Stimulated activated naive CD4-positive, alpha-beta T cell (primary cell): ENCODE measurements at places on chromosomes 4 and X.

- no peak for DNase-seq
Measured at GRCh38 chr4:74375824-74376426, 11.0 kb downstream of the EREG start.

GRCh38 chr4:55500072-55500471 lies 46.6 kb downstream of the CLOCK start:
- DNase-seq = no peak

GRCh38 chr4:2591189-2591588 lies 54.7 kb downstream of the FAM193A start:
- peak; percentile 7 for DNase-seq

DNA sequence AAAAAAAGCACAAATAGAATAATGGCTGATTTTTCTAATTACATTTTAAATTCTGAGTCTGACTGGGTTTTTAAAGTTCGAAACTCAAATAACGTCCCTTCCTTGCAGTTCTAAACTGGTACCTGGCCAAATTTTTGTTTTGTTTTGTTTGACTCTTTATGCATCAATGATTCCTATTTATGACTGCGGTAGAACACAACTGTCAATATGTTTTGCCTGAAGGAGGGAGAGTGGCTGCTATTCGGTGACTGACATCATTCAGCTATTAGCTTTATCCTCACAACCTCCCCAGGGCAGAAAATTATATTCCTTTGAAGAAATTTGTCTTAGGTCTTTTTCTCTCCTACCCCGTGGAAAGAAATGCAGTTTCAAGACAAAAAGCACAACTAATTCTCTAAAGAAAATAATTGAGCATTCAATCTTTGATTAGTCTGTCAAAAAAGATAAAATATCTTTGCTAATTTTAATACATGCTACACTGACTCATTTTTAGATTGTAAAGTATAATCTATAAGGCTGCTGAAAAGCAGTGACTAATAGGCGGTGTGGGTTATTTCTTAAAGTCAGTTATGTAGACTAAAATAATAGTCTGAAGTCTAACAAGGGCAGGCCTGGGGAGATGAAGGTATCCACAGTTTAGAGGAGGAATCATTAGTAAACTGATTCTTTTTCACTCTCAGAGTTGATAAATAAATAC lies 61.9 kb downstream of the TMEM150C start:
- no peak for DNase-seq

DNA sequence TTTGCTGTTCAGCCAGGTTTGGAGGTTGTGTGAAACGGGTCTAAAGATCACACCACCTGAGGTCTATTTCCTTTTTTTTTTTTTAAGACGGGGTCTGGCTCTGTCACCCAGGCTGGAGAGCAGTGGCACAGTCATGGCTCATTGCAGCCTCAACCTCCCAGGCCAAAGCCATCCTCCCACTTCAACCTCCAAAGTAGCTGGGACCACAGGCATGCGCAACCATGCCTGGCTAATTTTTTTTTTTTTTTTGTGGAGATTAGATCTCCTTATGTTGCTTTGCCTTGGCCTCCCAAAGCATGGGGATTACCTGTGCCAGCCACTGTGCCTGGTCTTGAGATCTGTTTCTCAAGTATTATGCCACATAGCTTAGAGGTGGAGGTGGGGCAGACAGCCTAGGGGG lies 49.2 kb upstream of the ELOVL6 start:
- no peak for DNase-seq

DNA sequence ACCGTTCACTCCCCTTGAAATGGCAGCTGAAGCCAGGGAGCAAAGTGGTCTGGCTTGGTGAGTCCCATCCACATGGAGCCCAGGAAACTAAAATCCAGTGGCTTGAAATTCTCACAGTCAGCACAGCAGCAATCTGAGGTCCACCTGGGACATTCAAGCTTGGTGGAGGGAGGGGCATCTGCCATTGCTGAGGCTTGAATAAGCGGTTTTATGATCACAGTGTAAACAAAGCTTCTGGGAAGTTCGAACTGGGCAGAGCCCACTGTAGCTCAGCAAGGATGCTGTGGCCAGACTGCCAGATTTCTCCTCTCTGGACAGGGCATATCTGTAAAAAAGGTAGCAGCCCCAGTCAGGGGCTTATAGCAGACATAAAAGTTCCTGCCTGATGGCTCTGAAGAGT lies 15.5 kb upstream of the FAAH2 start:
- DNase-seq = no peak

DNA sequence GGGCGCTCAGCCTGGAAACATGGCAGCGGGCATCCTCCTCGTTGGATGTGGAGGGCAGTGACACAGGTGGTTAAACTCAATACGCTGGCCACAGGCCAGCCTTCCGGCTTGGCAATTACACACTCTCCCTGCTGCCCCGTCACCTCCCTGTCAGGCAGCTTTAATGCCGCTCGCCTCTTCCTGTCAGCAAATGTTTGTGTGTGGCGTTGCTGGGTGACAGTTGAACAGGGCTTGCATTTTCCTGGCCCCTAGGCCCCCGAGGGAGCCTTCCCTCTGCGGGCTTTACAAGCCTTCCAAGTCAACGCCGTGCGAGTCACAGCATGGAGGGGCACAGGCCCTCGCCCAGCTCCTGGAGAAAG lies 620.0 kb downstream of the BCOR start:
- peak; percentile 20 for DNase-seq

DNA sequence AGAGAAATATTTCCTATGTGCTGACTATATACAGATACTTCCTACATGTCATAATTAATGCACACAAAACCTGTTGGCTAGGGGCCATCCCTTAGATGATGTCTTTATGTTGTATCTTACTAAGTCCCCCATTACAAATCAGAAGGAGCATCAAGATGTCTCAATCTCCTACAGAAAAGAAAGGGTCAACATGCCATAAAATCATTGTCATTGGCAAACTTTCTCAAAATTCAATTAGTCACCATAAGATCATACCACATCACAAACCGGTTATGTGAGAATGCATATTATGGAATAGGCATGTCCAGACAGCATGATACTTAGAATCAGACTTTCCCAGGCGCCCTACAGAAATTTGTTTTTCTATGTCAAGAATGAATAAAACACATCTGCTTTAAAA lies 175.2 kb upstream of the TET2 start:
- no peak for DNase-seq

GRCh38 chrX:49704691-49705404 lies 9.1 kb upstream of the PAGE1 start:
- DNase-seq = no peak

- no peak for DNase-seq
Measured at GRCh38 chrX:106742805-106743204, 16.3 kb downstream of the RNF128 start.

GRCh38 chr4:149095811-149096210 lies 653.6 kb upstream of the NR3C2 start:
- DNase-seq = no peak

DNA sequence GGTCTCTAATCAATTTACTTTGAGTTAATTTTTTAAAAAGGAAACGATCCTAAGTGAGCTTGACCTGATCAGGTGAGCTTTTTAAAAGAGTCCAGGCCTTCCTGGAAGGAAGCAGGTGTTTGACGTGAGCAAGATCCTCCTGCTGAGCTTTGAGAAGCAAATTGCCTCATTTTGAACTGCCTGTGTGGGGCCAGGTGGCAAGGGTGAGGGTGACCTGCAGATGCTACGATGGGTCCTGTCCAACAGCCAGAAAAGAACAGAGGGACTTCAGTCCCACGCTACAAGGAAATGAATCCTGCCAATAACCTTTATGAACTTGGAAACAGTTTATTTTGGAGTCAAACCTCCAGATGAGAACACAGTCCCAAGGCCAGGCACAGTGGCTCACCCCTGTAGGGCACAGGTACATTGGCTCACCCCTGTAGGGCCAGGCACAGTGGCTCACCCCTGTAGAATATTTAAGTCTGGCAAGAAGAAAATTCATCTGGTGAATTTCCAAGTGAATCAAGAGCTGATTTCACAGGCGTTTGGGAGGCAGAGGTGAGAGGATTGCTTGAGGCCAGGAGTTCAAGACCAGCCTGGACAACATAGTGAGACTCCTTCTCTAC lies 58.1 kb downstream of the CASP3 start:
- DNase-seq = no peak

GRCh38 chr4:56426273-56426672 lies 9.1 kb downstream of the PPAT start:
- no peak for DNase-seq

GRCh38 chrX:150868625-150869024 lies 29.8 kb downstream of the CD99L2 start:
- no peak for DNase-seq

- DNase-seq = no peak
Measured at GRCh38 chr4:81030061-81030980, at the start of gene BMP3. Gene BMP3, plus strand, starts transcription at chr4:81030708. Its CDS starts 577 bp downstream, at chr4:81031285.

DNA sequence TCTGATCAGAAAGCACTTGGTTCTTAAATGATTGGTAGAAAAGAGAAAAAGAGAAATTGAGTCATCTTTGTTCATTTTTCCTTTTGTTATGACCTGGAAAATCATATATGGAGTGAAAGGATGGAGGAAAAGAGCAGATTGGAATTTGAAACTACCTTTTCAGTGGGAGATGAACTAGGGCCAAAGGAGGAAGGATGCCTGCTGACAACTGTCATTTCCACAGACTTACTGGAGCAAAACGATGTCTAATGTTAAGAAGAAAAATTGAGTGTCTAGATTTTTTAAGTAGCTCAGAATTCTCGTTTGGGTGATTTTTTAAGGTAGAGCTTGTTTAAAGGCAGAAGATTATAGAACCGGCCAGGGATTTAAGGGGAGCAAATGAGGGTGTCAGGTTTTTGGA lies 144.6 kb upstream of the KCNIP4 start:
- DNase-seq = no peak

- no peak for DNase-seq
Measured at GRCh38 chr4:183413234-183414200, 30.9 kb upstream of the CDKN2AIP start.

GRCh38 chrX:68190799-68191198 lies 242.5 kb downstream of the OPHN1 start:
- DNase-seq = no peak

DNA sequence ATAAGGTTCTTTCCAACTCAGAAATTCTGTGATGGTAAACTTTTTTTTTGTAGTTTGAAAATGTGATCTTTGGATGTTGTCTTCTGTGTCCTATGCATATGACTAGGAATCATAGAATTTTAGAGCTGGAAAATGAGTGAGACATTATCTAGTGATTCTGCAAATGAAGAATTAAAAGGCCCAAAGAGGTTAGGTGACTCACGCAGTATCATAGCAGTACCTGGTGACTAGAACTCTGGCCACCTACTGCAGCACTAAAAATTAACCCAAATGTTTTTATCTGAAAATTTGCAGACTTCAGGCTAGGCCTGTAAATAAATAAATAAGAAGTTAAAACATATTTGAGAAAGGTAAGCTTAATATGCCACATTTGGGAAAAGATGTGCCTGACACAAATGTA lies 52.8 kb downstream of the NFKB1 start:
- no peak for DNase-seq

DNA sequence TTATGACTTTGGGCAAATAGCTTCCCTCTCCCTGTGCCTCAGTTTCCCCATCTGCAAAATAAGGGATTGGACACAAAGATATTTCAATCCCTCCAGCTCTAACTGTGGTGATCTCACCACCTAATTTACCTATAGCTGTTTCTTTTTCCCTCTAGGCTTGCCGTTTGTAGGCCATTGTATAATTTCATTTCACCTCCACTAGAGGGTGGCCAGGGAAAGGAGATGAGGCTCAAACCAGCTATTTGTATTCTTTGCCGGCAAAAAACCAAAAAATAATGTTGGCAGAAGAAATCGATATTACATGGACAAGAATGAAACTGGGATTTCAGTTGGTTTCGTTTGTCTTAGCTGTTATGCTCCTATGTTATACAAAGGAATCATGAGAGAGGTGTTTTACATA lies 36.1 kb upstream of the DOCK11 start:
- DNase-seq = peak; percentile 51

- DNase-seq = peak; percentile 68
Measured at GRCh38 chrX:48508400-48509244, at the start of gene PORCN. Gene PORCN, plus strand, starts transcription at chrX:48508992. Its CDS starts 829 bp downstream, at chrX:48509821.

GRCh38 chr4:123505095-123506010 lies 108.8 kb downstream of the SPRY1 start:
- DNase-seq = no peak

DNA sequence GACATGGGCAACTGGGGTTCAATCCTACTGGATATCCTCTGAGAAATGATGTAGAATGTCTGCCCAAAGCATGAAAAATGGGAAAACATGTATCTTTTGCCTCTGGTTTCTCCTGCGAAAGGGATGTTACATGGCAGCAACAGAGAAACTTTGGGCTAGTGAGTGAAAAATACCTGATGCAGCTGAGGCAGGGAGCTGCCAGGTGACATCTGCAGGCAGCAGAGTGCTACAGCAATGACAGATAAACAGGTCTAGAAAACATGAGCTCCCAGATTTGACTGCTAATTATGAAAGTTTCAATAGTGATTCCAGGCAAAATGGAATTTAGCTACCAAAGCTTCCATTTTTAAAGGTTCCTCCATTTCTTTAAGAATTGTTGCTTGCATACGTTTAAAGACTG lies 4.8 kb upstream of the CXCL1 start:
- DNase-seq = no peak

DNA sequence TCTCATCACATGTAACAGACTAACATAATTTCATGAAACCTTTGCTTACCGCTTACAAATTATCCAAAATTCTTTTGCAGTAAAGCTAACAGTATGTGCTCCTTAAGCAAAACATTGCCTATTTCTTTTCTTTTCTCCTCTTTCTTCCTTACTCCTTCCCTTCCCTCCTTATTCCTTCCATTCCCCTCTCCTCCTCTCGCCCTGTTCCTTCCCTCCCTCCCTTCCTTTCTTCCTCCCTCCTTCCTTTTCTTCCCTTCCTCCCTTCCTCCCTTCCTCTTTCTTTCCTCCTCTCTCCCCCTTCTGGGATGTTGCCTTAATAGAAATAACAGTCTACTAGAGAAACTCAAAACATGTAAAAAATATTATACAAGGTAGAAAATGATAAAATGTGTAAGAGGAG lies 246.4 kb downstream of the TENM3 start:
- DNase-seq = no peak

DNA sequence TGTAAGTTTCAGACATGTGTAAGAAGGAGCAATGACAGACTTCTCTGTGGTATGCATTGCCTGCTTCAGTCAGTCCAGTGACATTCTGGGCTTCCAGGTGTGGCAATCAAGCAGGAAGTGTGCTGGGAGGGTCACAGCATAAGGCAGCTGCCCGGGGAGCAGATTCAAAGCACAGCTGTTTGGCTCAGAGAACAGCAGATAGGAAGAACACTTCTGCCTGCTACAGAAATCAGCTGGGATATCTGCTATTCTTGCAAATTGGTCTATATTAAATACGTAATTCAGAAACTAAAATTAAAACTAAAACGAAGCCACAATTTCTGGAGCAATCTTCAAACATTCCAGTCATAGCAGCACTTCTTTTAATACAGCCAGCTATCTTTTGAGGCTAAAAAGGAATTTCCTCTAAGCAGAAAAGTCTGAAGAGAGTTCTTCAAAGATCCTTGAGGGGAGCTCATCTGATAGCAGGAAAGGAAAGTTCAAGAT lies 47.5 kb upstream of the GALNT7 start:
- no peak for DNase-seq

DNA sequence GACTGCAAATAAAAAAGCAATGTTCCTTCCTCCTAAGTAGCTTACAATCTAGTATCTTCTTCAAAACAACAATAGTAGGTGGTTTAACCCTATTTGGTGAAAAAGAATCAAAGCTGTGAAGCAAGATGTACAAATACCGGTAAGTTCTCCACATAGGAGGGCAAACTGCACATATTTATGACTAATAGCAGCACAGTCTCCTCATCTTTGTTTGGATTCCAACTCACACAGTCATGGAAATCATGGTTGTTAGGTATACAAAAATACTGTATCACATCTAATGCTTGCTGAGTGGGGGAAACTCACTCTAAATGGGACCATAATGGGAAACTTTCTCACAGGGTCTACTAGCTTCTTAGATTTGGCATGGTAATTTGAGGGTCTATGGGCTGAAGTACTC lies 597.2 kb downstream of the INPP4B start:
- DNase-seq = no peak

GRCh38 chrX:2272337-2272736 lies 228.4 kb downstream of the DHRSX start:
- DNase-seq = no peak
